Common myeloid progenitor, CD34-positive (primary cell): ENCODE measurements at places on chromosomes 6 and 20.

DNA sequence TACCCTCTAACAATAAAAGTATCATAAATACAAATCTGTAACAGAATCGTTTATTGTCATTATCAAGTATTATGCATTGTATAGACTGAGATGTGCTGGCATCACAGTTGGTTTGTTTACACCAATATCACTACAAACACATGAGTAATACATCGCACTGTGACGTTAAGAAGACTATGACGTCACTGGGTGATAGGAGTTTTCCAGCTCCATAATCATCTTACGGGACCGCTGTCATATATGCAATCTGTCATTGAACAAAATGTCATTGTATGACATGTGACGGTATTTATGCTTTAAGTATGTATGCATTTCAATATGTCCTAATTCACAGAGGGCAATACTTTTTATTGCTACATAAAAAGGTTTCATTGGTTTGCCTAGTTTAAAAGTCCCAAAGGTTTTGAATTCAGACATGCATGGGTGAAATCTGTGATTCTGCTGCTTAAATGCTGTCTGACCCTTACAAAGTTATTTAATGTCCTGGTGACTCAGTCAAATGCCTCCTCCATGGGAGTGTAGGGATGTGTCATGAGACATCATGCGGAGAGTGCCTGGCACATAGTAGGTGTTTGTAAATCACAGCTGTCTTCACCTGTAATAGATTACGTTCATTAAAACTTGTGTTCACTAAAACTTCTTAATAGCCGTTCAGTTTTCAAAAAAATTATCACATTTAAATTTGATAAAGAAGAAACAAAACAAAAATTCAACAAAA lies 160.7 kb upstream of the PDE10A start:
- no peak overlapping the region for H3K27ac ChIP-seq
- H3K27me3 ChIP-seq = peaks cover 32% of the 10 kb centered on the region
- no peak overlapping the region for H3K4me3 ChIP-seq
- H3K4me1 ChIP-seq = no peaks in the 10 kb centered on the region
- DNase-seq = no peak

DNA sequence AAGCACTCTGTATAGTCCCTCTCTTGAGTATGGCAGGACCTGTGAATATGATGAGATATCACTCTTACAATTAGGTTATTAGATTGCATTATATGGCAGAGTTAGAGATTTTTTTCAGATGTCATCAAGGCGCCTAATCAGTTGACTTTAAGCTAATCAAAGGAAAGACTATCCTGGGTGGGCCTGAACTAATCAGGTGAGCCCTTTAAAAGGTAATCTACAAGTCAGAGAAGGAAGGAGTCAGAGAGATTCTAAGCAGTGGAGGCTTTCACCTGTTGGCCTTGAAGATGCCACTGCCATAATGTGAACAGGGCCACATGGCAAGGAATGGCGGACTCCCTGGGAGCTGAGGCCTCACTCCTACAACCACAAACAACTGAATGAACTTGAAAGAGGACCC lies 151.5 kb downstream of the BFSP1 start:
- H3K27ac ChIP-seq = no peak overlapping the region
- H3K36me3 ChIP-seq = no peaks in the 10 kb centered on the region
- H3K4me1 ChIP-seq = no peaks in the 10 kb centered on the region
- no peak for DNase-seq
- H3K27me3 ChIP-seq = no peaks in the 10 kb centered on the region

GRCh38 chr20:31644701-31645100 lies 7.0 kb downstream of the COX4I2 start:
- no peaks in the 10 kb centered on the region for H3K4me1 ChIP-seq
- no peaks in the 10 kb centered on the region for H3K36me3 ChIP-seq
- DNase-seq = no peak
- no peak overlapping the region for H3K4me3 ChIP-seq

DNA sequence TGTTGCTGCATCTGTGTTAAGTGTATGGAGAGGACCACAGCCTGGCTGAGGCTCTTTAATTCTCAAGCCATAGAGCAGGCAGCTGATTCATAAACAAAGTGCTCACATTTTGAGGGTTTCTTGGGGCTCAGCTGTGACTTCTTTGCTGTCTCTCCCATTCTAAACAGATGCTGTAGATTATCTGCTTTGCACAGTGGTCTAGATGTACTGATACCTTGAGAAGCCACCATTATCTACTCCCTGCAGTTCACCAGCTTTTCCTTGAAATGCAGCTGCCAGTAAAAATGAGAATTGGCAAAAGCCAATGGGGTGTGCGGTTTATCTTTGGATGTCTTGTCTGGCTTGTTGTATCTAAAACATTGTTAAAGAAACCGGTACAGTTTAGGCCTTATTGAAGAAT lies 5.2 kb upstream of the CNR1 start:
- H3K4me3 ChIP-seq = no peak overlapping the region
- H3K27me3 ChIP-seq = peaks cover 27% of the 10 kb centered on the region
- H3K27ac ChIP-seq = no peak overlapping the region
- H3K4me1 ChIP-seq = peaks cover 9% of the 10 kb centered on the region

DNA sequence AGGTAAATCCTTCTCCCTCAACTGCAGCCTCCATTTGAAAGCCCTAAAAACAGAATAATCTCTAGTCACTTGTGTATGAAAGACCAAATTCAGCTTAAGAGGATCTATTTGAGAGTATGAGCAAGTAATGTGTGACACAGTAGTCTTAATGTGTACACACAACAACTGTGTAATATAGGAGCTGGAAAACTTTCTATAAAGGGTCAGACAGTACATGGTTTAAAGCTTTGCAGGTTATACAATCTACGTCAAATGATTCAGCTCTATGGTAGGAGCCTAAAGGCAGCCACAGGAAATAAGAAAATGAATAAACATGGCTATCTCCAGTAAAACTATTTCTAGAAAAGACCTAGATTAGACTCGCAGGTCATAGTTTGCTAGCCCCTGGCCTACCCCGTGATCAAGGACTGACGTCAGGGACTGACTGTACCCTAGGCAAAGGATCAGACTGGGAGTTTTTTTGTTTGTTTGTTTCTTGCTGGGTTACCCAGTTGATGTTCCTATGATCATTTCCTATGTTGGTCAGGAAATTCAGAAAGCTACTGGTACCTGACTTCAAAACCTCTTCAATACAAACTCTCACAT lies 39.7 kb downstream of the BTBD9 start:
- no peak overlapping the region for H3K27ac ChIP-seq
- no peak overlapping the region for H3K4me3 ChIP-seq
- no peaks in the 10 kb centered on the region for H3K27me3 ChIP-seq
- no peaks in the 10 kb centered on the region for H3K4me1 ChIP-seq
- DNase-seq = no peak
